GM23248 (cell line): ENCODE measurements at places on chromosomes 16 and 17.

DNA sequence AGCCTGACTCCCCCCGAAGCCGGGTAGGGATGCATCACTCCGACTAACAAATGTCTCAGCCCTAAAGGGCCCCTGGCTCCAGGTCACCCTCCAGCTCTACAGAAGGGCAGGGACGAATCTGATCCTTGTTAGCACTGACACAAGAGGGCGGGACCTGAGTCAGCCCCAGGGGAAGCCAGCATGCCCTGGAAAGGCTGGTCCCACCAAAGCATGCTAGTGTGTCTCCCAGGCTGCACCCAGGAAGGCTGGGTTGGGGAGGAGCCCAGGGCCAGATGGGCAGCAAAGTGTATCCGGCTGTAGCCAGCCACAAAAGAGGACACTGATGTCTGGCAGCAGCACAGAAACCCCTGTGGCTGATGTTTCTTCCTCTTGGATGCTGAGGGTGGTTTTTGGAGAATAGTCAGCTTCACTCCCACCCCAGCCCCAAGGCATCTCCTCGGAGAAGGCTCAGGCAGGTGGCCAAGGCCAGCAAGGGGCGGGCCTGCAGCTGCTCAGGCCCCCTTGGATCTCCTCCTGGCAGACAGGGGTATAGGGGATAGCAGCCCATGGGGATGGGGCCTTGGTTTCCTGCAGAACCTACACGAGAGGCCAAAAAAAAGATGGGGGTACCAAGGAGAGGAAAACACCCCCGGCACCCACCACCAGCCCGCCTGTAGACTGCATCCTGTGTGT, 11.0 kb downstream of the NATD1 start:
- peak; percentile 57 for DNase-seq

DNA sequence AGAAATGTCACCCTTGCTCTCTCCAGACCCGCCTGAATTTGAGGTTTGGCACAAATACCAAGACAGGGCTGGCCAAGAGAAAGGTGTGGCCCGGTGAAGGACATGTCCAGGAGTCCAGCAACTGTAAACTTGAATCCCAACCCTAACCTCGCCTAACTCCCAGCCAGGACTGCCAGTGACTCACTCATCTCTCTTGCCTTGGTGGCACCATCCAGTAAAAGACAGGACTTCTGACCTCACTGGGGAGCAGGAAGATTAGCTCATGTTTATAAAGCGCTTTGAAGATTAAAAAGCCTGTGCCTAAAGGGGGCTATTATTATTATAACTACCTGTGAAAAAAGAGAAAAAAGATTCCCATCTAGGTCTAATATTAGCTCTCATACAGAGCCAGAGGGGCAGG, 335.3 kb downstream of the SOX9 start:
- peak; percentile 79 for DNase-seq

GRCh38 chr17:1907216-1907631, 77.4 kb downstream of the RPA1 start:
- DNase-seq = no peak

DNA sequence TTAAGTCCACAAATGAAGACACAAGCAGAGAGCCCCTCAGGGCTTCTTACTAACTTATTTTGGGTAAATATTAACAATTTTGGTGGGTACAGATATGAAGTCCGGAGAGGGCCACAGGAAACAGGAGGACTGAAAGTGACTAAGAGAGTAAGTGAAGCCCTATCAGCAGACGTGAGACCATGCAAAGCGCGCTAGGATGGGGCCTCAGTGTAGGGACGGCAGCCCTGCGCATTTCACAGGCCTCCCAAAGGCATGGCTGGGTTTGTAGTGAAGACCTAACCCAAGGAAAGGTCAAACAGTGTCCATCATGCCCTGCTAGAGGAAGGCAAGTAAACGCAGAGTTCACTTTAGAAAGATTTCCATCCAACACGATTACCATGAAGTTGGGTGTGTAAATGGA, 60.0 kb upstream of the SREBF1 start:
- no peak for DNase-seq

DNA sequence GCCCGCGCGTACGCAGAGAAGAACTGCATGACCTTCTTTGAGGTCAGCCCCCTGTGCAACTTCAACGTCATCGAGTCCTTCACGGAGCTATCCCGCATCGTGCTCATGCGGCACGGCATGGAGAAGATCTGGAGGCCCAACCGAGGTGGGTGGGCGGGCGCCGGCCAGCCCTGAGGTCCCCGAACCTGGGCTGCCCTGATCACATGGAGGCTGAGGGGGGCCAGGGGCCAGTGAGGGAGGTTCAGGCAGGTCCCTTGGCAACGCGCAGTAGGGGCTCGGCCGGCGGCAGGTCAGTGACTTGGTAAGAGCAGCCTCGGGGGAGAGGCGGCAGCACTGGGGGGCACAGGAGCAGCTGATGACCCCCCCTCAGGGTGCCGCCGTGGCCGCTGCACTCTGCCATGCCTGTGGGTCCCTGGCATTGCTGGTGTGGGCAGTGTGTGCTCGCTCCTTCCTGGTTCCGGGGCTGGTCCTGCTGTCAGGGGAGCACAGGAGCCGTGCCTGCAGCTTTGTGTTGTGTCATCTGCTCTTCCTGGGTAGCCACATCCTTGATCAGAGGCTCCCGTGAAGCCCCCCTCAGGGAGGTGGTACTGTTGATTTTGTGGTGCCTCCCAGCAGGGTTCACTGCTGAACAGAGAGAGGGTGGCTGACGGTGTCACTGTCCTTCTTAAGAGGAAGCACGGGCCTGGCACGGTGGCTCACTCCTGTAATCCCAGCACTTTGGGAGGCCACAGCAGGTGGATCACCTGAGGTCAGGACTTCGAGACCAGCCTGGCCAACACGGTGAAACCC, 4.6 kb upstream of the WFIKKN1 start:
- no peak for DNase-seq

DNA sequence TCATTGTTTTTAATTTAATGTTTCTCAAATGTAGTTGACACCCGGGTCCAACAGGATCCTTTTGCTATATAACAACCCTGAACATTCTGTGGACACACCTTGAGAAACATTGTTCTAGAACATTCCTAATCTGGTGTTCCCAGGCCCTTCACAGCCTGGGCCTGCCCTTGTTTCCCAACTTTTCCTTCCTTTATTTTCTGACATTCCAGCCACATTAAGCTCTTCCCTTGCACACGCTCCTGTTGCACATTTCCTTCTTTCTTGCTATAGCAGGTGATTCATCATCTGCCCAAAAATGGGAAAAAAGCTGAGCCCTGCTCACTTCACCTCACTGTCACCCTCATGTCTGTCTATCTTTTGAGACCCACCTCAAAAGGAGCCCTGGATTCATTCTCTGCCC, 67.9 kb upstream of the MARCHF10 start:
- DNase-seq = peak; percentile 30

GRCh38 chr16:4682084-4682591, 11.2 kb upstream of the NUDT16L1 start:
- DNase-seq = no peak
